Activated T-helper 2 cell treated with anti-CD3 and anti-CD28 coated beads, Interferon-gamma antibody, Interleukin-2, Interleukin-4, amounts not matched to agents 10 μg/mL and 5 μg/mL and 100 μg/mL, durations not matched to agents 14 hours and 24 hours and 36 hours (primary cell): ENCODE measurements at places on chromosomes 5 and 9. TPM values are rescaled to one million over a fixed set of nuclear protein-coding genes. Genes with fewer than 3 reads are reported as not detected.

DNA sequence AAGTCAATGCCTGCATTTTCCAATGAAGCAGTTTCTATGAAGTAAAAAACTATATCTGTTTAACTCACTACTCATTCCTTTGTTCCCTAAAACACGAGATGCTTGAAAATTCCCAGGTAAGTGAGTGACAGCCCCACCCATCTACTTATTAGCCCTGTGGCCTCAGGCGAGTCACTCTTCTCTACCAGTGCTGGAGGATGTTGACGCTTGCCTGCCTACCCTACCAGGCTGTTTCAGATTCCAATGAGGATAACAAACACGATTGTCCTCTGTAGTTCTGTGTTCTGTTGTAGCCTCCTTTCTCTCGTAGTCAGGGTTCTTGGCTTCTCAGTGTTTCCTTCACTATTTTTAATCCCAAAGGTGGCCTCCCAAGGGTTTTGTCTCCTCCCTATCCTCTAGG, 388.8 kb downstream of the KDM4C start:
- DNase-seq, result no peak

DNA sequence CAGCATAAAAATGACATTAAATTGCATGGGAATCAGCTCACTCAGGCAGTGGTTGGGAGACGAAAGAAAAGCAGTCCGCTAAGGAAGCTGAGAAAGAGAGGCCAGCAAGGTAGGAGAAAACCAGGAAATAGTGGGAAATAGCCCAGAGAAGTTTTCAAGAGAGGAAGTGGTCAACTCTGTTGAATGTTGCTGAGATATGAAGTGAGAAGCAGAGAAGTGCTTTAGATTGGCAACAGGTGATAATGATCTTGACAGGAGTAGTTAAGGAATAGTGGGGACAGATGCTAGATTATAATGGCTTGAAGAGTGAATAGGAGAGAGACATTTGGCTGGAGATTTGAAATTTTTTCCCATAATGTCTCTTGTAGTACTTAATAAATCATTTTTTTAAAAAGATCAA, 30.8 kb downstream of the CNTRL start:
- DNase-seq, result no peak

- DNase-seq, result no peak
These were observed 58.4 kb upstream of the NUDT12 start for GRCh38 chr5:103620851-103621547.

- no peak for DNase-seq
These were observed 417.3 kb downstream of the DMAC1 start for GRCh38 chr9:7382304-7382703.

GRCh38 chr9:134265078-134265477, 61.2 kb upstream of the RXRA start:
- no peak for DNase-seq

DNA sequence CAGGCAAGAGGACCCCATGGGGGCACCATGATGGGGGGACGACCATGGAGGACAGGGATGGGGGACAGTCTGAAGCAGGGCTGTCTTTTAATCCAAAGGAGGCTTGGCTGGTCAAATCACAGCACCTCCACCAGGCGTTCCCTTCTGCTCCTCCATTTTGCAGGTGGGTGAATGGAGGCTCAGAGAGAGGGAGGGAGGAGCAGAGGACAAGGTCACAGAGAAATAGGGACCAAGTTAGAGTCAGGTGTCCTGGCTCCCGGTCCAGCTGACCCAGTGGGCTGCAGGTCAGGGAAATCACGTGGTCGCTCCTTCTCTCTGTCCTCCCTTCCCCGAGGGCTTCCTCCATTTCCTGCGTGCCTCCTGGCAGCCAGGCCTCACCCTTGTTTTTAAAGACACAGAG, 156.4 kb upstream of the SMIM23 start:
- no peak for DNase-seq

GRCh38 chr9:35406183-35406959, 83.5 kb upstream of the RUSC2 start:
- peak; percentile 30 for DNase-seq

GRCh38 chr5:160353379-160353778, 17.0 kb downstream of the C1QTNF2 start:
- no peak for DNase-seq

- DNase-seq, result no peak
These were observed 70.6 kb downstream of the C9orf50 start for GRCh38 chr9:129550199-129550839.

ABO gene
- 0.14 and 0.30 TPM in 2 replicates for total RNA-seq

SAXO1 gene
- not detected in 2 replicates for total RNA-seq

ZSWIM6 gene
- 8.9 TPM in 2 replicates for total RNA-seq

CLTB gene
- 47.9 and 57.9 TPM in 2 replicates for total RNA-seq

CCDC171 gene
- total RNA-seq, result 1.8 and 2.0 TPM in 2 replicates
